A549 treated with DMSO at 1 μM for 4 hours (cell line): ENCODE measurements at places on chromosomes 6 and 20. TPM values are rescaled to one million over a fixed set of nuclear protein-coding genes. Genes with fewer than 3 reads are reported as not detected.

MUCL3 gene
- total RNA-seq = 0.02 to 0.05 TPM (median 0.03 TPM) in 3 of 5 replicates, not detected in the others

EEF1A1 gene
- 7,709 to 8,283 TPM (median 7,930 TPM) in 5 replicates for total RNA-seq

RBPJL gene
- not detected in 5 replicates for total RNA-seq

BACH2 gene
- 0.30 to 0.50 TPM (median 0.42 TPM) in 5 replicates for total RNA-seq

MAPK13 gene
- total RNA-seq = 0.71 to 1.5 TPM (median 0.93 TPM) in 5 replicates

TMEM74B gene
- 3.6 to 4.7 TPM (median 3.9 TPM) in 5 replicates for total RNA-seq

NTSR1 gene
- total RNA-seq = 0.10 to 0.33 TPM (median 0.20 TPM) in 5 replicates

LST1 gene
- 0.20 to 0.26 TPM in 2 of 5 replicates, not detected in the others for total RNA-seq

SLC4A11 gene
- total RNA-seq = 5.3 to 7.2 TPM (median 6.2 TPM) in 5 replicates

ACTL10 gene
- 0.05 TPM in 1 of 5 replicates, not detected in the others for total RNA-seq

MCM8 gene
- 19.5 to 25.4 TPM (median 22.2 TPM) in 5 replicates for total RNA-seq

PRL gene
- total RNA-seq = not detected in 5 replicates

MEA1 gene
- total RNA-seq = 84.5 to 98.0 TPM (median 96.9 TPM) in 5 replicates

ZNF184 gene
- 2.3 to 3.5 TPM (median 3.0 TPM) in 5 replicates for total RNA-seq

ULBP2 gene
- total RNA-seq = 3.4 to 4.6 TPM (median 3.5 TPM) in 5 replicates

TUBB2B gene
- total RNA-seq = 11.3 to 14.6 TPM (median 13.3 TPM) in 5 replicates

KIZ gene
- total RNA-seq = 4.5 to 5.9 TPM (median 5.4 TPM) in 5 replicates

SLC22A3 gene
- total RNA-seq = 35.0 to 46.7 TPM (median 38.2 TPM) in 5 replicates

PCMTD2 gene
- 9.9 to 17.4 TPM (median 13.4 TPM) in 5 replicates for total RNA-seq

LPIN3 gene
- 7.6 to 12.4 TPM (median 9.9 TPM) in 5 replicates for total RNA-seq

CLPSL2 gene
- 0.38 to 0.76 TPM (median 0.57 TPM) in 4 of 5 replicates, not detected in the other for total RNA-seq

MYB gene
- 0.63 to 1.0 TPM (median 0.74 TPM) in 5 replicates for total RNA-seq

OR12D3 gene
- not detected in 5 replicates for total RNA-seq

HUS1B gene
- 0.09 to 0.41 TPM (median 0.25 TPM) in 4 of 5 replicates, not detected in the other for total RNA-seq

TRIM10 gene
- not detected in 5 replicates for total RNA-seq

ENPP3 gene
- total RNA-seq = not detected in 5 replicates
